Occipital lobe (tissue), 3 donors: ENCODE measurements at places on chromosomes 5 and 9.

DNA sequence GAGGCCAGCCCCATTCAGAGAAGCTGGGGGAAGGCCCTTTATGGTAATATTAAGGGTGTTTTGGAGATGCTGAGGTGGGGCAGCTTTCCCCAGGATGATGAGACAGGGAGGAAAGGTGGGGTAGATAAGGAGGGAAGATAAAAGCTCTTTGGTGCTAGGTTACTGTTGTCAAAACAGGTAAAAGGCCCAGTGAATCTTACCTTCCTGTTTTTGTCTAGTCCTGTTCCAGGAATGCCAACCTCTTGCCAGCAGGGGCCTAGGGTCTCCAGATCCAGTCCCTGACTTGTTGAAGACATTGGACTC is 797 bp upstream of the CCL27 start:
- no peak for DNase-seq

DNA sequence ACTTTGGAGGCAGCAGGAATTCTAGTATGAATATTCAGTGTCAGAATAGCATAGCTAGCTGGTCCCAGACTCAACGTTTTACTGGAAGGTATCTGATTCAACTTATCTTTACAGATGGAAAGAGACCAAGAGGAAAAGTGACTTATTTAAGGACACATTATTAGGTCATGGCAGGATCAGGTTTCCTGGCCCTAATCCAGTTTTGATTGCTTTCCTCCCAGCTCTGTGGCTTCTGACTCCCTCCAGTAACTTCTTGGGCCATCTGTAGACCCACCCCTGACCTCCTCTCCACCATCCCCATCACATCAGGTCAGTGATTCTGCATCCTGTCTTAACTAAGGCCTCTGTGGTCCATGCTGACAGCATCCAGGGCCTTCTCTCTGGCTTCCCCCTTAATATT is 38.4 kb downstream of the SH3TC2 start:
- DNase-seq, result no peak

DNA sequence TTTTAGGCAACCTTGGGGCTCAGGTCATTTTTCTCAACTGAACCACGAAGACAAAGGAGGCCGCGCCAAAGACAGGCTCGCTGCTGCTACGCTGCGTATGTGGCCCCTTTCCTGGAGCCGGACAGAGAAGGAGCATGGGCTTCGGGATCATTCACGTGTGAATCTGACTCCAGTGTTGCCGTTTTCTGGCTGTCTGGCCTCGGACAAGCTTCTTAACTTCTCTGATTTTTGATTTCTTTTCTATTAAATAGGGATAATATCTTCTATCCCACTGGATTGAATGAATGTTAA is 50.8 kb upstream of the ZNF366 start:
- no peak for DNase-seq

- no peak for DNase-seq
These were observed 154.9 kb upstream of the DAPK1 start for GRCh38 chr9:87342743-87343142.

DNA sequence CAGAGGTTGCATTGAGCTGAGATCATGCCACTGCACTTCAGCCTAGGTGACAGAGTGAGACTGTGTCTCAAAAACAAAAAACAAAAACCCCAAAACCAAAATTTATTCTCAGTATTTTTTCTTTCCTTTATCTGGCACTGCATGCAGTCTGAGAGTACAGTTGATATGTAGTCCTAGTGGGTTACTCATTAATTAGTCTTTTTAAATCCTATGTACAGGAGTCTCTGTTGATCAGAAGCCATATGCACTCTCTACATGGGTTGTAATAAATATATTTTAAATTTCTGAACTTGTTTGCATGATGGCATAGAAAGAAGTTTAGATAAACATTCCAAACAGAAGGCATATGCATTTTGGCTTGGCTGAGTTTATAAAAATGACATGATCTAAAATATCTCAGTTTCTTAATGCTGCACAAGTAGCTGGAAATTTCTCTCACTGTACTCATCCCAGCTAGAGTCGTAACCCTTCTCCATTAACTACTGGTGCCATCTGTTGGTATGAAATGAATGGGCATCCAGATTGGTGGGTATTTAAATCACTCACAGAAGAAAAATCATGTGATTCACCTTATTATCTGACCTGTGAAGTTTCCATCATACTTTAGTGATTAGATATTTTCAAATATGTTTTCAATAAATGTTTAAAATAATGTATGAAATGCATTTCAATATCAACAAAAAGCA is 284.8 kb downstream of the CTNND2 start:
- DNase-seq, result no peak

DNA sequence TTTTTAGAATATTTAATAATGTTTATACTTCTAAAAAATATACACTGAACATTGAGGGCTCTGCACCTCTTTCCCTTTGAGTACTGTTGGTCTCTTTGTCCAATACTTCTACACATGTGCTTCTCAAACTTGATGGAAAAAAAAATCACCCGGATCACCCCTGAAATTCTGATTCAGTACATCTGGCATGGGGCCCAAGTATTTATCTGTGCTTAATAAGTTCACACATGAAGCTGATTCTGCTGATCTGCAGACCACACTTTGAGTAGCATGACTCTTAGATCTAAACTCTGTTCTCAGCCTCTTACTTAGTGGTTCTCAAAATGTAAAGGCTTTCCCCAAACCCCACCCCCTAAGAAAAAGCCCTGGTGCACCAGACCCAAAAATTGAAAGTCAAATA is 12.0 kb downstream of the RUSC2 start:
- no peak for DNase-seq

DNA sequence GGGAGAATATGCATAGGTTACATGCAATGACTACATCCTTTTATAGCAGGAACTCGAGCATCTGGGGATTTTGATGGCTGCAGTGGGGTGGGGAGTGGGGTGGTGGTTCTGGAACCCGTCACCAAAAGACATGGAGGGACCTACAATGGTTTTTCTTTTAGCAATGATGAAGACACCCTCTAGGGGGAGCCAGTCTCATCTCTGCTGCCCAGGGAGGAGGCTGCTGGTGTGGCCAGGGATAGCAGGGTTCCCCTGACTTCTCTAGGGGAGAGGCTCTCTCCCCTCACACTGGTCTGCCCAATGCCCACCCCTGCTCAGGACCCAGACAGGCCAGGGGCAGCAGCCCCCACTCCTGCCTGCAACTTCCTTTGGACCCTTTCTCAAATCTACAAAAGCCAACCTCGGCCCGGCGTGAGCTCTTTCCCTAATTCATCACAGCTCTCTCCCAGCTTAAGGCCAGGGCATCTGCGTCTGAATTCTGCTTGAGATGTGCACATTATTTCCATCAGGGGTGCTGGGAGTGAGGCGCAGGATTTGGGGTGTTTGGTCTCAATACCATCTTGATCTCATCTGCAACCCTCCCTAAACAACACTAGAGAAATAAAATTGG is 73.6 kb upstream of the RETREG1 start:
- DNase-seq, result no peak

DNA sequence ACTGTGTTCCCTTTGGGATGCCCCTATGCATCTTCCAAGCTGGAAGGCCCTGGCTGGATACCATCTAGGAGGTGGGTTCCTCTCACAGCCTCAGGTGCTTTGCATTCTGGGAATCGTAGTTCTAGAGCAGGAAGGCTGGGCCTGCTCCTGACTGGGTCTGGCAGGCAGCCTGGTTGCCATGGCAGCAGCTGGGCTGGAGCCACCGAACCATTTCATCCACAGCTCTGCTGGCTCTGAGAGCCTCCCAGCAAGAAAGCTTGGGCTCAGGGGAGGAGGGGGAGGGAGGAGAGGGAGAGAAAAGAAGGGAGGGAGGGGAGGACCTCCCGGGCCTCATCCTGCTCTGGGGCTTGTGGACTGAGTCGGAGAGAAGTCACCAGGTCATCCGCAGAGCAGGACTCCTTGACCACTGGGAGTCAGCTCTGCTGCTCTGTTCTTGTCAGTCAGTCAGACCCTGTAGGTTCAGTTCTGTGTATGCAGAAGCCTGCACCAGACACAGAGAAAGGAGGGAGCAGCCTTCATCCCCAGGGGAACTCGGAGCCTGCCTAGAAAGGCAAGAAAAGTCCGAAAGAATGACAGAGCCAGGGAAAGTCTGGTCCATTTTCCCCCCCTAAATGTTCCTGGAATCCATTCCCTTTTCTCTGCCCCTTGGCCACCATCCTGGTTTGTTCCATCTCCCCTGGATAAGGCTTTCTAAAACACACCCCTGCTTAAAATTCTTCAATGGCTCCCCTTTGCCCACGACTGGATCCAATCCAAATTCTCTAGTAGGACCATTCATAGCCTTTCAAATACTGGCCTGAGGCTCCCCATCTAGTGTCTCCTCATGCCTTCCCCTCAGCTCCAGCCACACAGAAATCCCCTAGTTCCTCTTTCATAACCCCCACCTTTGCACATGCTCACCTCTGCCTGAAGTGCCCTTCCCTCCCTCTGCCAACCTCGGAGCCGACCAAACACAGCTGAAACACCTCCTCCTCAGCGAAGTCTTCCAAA is 65.4 kb upstream of the ARAP3 start:
- DNase-seq, result peak; percentile 95

DNA sequence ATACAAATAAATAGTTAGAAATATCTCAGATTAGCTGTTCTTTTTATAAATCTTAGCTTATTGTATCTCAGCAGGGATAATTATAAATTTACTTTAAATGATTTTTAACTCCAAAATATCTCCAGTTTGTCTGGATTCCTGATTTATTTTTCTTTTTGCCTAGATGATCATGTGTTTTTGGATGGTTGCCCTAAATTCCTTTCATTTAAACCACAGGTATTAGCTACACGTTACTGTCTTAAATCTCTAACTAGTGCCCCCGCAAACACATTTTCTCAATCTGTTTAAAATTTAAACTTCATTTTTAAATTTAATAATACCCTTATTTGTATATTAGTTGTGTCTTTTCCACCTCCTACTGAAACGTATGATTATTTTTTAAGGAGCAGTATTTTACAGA is 5.6 kb downstream of the FER start:
- DNase-seq, result no peak

GRCh38 chr5:311963-312362 is 9.6 kb upstream of the AHRR start:
- no peak for DNase-seq

DNA sequence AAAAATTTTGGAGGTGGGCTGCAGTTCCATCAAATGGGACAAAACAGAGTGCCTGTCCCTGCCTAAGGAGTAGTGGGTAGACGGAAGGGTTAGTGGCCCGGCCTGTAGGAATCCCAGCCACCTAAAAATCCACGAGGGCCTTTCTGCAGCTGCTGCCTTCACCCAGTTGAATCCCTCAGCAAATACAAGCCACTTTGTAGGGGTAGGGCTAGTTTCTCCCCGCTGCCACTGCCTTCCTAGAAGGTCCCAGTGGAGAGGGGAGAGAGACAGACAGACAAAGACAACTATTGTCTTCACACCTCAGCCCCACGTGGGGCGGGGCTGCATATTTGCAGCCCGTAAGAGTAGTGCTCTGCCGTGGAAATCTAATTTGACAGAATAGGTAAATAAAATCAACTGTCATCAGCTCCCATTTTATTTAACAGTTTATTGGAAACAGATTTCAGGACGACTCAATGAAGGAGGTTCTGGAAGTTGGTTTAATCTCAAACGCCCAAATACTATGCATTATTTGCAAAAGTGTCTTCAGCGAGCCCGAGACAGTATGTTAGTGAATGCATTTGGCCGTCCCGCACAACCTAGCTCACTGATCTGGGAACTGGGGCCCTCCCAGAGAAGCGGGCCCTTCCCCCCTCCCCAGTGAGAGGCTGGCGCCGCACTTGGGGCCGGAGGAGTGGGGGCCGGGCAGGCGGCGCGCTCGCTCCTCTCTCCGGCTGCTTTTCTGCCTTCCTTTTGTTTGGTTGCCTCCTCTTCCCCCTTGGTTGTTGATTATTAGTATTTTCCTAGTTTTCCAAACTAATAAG is 67.6 kb upstream of the TBCA start:
- no peak for DNase-seq

DNA sequence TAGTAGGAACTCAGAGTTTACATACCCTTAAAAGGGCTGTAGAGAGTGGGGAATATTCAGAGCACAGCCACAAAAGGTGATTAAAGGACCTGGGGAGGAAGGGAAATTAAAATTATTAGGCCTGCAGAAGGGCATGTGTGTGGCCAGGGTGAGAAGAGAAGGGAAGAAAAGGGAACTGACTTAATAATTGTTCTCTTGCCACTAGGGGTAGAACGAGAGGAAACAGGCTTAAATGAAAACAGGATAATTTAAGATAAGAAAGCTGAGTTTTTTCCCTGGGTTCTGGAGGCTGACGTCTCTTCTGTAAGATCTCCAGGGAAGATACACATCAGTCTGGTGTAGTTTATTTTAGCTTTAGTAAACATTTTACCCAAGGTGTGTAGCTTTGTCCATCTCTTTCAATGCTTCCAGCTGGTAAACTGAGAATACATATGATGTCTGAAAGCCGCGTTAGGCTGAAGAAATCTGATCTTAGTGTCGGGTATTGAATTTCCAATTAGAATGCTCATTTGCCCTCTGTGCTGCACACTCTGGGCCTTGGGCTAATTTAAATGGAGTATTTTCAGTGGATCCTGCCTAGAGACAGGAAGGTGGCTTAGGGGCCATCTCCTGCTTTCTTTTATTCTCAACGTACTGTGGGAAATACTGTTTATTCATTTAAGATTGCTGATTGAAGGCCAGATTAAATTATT is 416.8 kb downstream of the TMEM38B start:
- no peak for DNase-seq

GRCh38 chr9:121122246-121123032 is 47.7 kb downstream of the CNTRL start:
- DNase-seq, result no peak

- no peak for DNase-seq
These were observed 17.7 kb downstream of the ROPN1L start for GRCh38 chr5:10459080-10460055.

DNA sequence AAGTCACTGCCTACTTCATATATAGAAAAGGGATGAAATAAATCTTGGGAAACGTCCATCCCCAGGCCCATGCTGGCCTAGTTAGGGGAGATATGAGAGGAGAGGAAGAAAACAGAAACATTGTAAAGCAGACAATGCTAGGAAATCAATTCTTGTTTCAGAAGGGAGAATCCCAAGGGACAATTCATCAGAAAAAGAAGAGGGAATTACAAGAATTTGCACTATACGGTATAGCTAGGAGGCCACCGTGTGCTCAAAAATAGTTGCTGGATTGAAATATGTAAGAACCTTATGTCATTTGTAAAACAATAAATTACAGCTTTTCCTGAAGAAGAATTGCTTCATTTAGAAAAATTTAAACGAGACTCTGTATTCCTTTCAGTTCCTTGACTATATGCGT is 8.3 kb upstream of the SHC3 start:
- no peak for DNase-seq

DNA sequence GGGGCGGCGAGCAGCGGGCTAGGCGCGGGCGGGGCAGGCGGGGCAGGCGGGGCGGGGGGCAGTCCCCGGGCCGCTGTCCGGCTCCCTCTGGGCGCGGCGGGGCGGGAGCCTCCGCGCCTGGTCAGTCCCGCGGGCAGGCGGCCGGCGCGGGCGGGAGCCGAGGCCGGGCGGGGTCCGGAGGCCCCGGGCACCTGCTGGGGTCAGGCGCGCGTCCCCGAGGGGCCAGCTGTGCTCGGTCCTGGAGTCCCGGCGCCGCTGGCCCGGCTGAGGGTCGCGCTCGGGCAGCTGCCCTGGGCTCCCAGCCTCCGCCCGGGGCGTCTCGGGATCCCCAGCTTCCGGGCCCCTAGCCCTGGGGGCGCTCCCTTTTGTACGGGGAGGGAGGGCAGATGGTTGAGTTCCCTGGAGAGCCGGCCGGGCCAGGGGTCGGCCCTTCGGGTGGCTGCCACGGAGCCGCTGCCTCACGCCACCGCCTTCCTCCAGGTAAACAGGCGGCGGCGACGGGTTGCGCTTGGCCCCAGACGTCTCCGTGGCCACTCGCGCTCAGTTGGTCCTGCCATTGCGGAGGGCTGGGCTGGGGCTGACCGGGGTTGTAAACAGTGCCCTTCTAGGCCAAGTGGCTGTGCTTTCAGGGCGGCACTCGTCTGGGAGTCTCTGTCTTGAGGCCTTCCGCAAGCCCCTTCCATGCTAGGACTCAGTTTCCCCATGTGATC is 473 bp downstream of the ZBTB34 start:
- no peak for DNase-seq
